ENCODE measurements at places on chromosomes 2 and 18.
A peak's percentile ranks its signal among the peaks of the same experiment; 100 is the strongest.

GRCh38 chr2:6995391-6996097 is 78.3 kb downstream of the RNF144A start:
- no peak for DNase-seq

DNA sequence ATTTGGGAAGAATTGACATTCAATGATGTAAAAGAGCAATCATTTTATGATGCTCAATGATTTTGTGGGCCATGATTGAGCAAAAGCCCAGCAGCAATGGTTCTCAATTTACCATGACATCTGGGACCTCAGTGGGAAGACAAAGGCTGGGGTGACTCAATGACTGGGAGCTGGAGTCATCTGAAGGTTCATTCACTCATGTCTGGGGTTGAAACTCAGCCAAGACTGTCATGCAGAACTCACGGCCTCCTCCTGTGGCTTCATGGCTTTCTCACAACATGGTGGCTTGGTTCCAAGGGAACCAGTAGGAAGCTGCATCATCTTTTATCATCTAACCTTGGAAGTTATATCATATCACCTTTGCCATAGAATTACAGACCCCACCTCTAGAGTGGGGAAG is 45.1 kb upstream of the CD226 start:
- DNase-seq, result peak; percentile 15

GRCh38 chr18:78496079-78496478 is 483.5 kb upstream of the SALL3 start:
- no peak for DNase-seq

DNA sequence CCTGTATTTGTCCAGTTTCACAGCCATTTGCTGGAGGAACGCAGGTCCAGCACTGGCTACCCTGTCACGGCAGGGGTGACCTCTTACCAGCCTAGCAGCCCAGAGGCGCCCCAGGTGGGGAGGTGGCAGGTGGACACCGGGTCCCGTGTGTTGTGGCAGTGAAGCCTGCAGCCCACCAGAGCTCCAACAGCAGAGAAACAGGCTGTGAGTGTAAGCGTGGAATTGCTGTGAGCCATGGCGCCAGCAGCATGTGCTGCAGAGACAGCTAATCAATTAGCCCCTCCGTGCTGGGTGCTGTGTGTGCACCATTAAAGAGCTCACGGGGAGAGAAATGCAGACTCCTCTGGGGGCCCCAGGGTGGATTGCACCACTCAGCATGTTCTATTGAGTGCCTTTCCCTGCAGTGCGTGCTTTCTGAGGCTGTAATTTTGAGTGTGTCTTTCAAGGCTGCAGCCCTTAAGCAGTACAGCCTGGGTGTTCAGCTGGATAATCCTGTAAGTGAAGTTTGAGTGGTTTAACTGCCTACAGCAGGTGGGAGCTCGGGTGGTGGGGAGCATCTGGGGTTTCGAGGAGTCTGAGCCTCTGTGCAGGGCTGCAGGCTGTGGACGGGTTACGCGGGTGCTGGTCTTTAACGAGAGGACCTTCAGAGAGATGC is 15.9 kb downstream of the RTP5 start:
- no peak for DNase-seq

- no peak for DNase-seq
Observed at GRCh38 chr2:2121887-2122286, 209.2 kb downstream of the MYT1L start.

DNA sequence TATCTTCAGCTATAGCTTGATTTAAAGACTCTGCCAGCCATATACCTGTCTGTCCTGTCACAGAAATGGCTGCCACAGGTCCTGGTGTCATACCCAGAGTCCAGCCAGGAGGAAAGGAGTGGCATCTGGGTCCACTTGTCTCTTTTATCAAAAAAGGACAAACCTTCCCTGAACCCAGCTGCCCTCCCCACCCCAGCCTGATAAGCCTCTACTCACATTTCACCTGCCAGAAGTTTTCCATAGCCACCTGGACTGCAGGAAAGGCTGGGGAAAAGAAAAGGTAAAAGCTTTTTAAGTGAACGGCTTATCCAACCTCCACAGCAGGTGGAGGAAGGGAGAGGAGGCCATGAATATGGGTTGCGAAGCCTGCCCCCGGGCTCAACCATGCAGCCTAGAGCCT is 32.8 kb downstream of the TMEM163 start:
- DNase-seq, result no peak

- no peak for DNase-seq
Observed at GRCh38 chr2:211879323-211879722, 659.3 kb downstream of the ERBB4 start.

- no peak for DNase-seq
Observed at GRCh38 chr2:100894105-100894795, 74.3 kb downstream of the NPAS2 start.

GRCh38 chr18:10320791-10321190 is 133.6 kb upstream of the APCDD1 start:
- DNase-seq, result peak; percentile 71

GRCh38 chr2:122500316-122501105 is 745.1 kb downstream of the TSN start:
- DNase-seq, result no peak

DNA sequence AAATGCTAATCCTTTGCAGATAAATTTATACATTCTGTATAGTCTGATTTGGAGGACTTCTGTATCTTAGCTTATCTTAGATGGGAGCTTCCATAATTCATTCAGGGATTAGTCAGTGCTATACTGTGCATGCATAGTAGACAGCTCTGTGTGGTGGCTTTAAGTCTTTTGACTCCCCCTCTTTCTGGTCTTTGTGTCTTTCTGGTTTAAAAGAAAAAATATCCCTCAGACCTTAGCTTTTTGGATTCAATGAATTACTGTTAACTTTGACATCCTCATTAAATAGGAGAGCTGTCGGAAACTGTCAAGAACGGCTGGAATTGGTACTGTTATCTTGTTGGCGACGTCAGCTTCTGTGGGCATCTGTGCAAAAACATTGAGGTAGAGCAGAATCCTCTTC is 130.4 kb downstream of the SPTBN1 start:
- DNase-seq, result no peak

DNA sequence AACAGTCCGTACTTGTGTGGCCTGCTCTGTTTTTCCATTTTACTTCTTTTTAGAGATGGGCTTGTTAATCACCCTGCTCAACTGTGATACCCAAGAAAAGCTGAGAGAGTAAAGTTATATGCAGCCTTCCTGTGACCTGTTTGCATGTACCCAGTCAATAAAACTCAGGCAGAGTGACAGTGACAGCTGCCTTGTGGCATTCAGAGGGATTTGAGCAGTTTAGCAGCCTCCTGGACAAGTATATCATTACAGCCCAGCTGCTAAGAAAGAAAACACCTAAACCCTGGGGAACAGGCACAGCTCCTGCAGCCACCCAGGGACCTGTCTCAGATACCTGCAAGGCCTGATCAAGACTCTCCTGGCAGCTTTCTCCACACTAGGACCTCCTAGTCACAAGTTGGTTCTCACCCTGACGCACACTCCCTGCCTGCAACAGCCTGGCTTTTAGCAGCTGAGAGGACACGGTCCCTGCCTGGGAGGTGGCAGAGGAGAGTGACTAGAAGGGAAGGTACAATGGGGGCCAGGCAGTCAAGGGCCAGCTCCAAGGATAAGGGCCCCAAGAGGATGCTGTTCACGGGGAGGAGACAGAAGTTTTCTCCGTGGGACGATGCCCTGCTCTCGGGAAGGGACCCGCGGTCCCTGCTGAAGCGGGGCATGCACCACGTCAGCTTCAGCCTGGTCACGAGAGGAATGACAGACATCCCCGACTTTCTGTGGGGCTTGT is at the start of gene LRRC30:
LRRC30 (plus strand) TSS at position 464 of the 724 bp plus-strand sequence; CDS start at position 514, 50 bp downstream.
- no peak for DNase-seq

- DNase-seq, result no peak
Observed at GRCh38 chr2:130160131-130160530, 15.2 kb upstream of the CCDC74B start.

DNA sequence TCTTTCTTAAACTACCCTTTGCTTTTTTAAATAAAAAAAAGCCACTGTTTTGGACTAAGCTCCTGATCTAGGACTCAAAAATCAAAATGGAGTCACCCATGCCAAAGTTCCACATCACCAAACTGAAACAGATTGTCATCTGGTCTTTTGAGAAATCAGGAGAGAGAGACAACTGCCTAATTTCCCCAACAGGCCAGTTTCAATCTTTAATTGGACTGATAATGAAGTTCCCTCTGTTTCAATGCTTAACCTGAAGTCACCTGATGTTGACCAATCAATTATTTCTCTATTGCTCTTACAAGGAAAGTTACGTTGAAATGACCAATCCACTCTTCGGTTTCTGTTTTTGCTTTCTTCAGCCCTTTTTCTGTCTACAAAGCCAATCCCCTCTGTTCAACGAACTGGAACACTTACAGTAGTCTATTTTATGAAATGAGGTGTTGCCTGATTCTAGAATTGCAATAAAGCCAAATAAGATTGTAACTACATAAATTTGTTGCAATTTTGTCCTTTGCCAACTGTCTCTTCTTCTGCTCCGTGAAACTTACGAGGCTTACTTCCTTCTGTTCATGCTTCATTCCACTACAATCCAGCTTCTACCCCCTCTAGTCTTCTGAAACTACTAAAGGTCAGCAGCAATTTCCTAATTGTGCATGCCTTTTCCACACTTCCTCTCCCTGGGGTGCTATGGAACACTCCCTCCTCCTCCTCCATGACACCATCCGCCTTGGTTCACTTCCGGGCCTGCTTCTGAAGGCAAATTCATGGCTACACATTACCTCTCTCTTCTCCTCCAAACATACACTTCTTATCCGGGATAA is 95.2 kb upstream of the CD302 start:
- no peak for DNase-seq

GRCh38 chr2:39715095-39715494 is 49.4 kb downstream of the TMEM178A start:
- DNase-seq, result no peak

DNA sequence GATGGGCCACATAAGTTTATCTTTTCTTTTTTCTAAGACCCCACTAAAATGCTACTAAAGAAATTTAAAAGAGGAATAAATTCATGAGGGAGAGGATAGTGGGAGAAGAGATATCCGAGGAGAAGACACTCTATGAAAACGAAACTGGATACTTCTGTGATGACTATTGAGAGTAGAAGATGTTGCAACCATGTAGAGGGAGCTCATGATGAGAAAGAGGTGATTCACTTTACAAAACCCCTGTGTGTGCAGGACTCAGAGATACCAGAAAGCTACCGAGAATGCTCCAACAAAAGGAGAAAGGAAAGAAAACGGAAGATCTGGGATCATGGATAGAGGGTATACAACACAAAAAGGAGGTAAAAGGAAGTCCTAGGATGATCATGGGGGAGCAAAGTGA is 34.9 kb downstream of the SLC38A11 start:
- peak; percentile 89 for DNase-seq

DNA sequence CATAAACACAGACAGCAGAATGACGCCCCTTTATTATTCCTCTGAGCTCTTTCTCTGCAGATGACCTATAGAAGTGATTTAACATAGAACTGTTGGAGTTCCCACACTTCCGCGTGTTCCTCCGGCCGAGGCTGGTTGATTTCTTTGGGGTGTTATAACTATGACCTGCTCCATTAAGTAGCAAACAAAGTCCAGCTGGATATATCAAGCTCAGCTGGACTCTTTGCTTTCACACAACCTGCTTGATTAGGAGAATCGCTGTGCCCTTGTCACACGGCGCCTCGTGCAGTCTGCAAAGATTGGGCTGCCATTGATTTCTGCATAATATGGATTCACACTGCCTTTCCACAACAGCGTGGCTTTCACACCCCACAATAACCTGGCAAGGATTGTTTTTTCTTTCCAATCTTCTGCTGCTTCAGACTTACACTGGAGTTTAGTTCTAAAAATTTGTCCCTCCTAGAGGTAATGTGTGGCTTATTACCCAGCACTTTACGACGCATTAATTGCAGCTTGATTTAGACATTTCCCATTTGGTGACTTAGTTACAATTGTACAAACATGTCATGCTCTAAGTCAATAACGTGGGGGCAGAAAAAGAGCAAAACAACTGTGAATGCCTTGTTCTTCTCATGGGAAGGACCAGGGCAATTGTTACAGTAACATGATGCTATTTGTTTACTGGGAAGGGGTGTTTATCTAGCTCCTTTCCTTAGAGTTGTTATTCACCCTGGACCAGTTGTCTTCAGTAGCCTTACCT is 485.7 kb downstream of the TXNL1 start:
- DNase-seq, result no peak

DNA sequence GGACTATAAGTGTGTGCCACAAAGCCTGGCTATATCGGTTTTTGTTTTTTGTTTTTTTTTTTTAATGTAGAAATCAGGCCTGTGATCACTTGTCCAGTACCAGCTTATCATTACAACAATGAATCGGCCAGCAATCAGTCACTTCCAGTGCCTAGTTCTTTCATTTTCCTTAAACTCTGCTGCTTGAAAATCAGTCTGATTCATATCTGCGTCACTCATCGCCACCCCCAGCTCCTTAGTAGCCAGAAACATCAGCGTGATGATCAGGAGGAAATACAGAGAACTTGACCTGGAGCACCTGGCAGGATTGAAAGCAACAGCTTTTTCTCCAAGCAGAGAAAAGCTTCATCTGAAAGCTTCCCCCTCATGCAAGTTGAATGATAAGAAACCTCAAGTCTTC is 75.4 kb downstream of the SPTBN1 start:
- DNase-seq, result no peak

GRCh38 chr2:10307561-10308156 is 5.0 kb downstream of the HPCAL1 start:
- DNase-seq, result no peak

DNA sequence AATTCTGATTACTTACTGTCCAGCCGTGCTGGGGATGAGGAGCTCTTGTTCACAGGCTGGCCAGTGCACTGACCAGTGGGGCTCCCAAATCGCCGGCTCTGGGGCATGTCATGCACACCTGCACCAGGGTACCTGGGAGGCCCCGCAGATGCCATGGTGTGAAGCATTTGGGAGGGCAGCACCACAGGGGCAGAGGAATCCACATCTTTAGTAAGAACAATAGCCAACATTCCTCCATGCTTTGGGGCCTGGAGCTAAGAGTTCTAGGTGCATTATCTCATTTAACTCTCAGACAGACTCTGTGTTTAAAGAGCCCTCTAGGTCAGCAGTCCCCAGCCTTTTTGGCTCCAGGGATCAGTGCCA is 104.2 kb downstream of the ACKR3 start:
- no peak for DNase-seq

- no peak for DNase-seq
Observed at GRCh38 chr2:17634997-17635396, 94.5 kb downstream of the VSNL1 start.

GRCh38 chr18:10094655-10095054 is 180.8 kb downstream of the VAPA start:
- no peak for DNase-seq

- no peak for DNase-seq
Observed at GRCh38 chr2:105737980-105738657, 6.6 kb upstream of the NCK2 start.

DNA sequence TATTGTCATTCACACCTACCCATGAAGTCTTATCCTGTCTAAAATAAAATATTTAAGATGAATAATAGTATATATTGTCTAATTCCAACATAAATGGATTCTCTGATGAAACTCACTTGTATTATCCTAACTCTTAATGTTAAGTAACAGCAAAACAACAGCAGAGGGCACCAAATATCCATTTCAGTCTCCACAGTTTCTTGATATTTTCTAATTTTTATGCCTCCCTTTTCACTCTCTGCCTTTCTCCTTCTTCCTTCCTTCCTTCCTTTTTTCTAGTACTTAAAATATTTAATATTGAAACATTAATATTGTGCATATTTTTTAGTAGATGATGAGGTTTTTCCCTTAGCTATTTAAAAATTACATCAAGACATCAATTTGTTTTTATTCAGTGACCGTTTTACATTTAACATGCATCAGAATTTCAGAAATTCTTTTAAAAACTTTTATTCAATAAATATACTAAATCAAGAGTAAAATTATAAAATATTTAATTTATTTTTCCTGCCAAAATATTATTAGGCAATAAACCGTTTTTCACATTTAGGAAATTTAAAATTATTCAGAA is 97.6 kb downstream of the WDR7 start:
- peak; percentile 42 for DNase-seq

Measured in AG08395 (cell line).